ENCODE measurements at places on chromosomes 3 and 15.

- DNase-seq = no peak
These were observed 713 bp upstream of the MUC13 start for GRCh38 chr3:124935264-124935663.

- DNase-seq = no peak
These were observed 126.0 kb upstream of the ANKRD28 start for GRCh38 chr3:15923640-15924405.

GRCh38 chr3:42402394-42403096 lies 7.9 kb downstream of the LYZL4 start:
- no peak for DNase-seq

DNA sequence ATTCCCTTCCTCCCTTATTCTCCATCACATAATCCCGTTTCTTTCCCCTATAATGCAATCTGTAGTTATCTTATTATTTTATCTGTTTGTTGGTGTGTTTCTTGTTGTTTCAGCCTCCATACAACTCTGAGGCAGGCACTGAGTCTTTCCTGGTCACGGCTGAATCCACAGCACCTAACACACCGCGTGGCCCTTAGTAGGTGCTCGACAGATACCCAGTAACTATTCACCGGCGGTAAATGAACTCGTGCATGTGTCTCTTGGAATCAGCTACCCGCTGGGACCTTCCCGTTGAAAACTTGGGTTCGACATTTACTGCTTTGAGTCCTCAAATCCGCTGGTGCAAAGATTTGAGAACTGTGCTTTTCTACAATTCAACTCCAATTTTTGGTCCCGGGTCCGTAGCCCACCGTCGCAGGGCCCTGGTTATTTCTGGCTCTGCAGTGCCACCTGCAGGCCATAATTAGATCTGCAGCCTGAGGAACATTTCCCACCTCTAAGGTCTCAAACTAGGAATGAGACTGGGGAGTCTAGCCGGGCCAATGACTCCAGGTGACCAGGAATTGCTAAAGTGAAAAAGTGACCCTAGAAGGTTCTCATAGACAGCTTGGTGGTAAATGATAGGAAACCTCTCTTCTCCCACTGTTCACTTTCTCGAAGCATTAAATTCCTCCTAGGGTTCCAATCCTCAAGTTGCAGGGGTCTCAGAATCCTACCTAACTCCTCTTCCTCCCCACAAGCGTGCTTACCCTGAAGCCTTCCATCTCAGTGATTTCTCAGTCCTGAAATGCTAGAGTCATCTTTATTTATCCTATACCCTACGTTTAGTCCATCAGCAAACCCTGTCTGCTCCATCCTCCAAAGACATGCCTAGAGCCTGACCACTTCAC lies 40.0 kb upstream of the TRH start:
- peak; percentile 71 for DNase-seq

- DNase-seq = no peak
These were observed 78.1 kb upstream of the CGNL1 start for GRCh38 chr15:57298204-57298603.

DNA sequence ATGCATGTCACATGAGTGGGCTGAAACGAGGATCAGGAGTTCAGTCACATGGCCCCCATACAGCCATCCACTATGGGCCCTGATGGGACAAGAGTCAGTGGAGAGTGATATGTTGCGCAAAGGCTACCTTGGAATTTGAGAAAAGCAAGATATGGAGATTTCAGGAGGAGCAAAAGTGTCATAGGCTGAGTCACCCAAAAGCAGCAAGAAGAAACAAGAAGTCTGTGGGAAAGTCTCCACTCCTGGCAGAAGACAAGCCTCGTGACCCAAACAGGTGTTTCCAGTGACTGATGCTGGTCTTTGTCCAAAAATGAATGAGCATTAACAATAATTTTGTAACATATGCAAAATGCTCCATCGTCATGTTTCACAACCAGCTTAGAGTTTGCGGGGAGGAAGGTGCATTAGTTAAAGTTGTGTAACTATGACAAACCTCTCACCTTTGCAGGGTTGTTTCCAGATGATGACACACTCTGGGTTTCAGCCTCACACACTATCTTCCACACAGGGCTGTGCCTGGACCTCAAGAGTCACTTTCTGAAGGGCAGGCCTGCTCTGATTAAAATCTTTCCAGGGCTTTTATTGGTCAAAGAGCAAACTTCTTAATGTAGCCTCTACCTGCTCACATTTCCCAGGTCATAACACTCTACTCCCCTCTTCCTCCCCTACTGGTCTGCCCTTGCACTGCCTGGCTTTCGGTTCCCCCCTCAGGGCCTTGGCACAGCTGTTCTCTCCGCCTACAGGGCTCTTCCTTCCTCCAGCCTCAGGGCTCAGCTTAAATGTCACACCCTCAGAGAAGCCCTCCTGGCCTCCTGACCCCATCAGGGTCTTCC lies 3.9 kb upstream of the DNASE1L3 start:
- peak; percentile 20 for DNase-seq

DNA sequence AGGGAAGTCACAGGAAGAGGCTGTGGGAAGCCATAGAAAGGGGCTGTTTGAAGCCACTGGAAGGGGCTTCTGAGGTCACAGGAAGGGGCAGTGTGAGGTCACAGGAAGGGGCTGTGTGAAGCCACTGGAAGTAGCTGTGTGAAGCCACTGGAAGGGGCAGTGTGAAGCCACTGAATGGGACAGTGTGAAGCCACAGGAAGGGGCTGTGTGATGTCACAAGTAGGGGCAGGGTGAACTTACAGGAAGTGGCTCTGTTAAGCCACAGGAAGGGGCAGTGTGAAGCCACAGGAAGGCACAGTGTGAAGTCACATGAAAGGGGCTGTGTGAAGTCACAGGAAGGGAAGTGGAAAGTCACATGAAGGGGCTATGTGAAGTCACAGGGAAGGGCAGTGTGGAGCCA lies 33.1 kb downstream of the GASK1A start:
- DNase-seq = no peak

Data from ELF-1 (cell line).